ENCODE measurements at places on chromosomes 7 and 10.

DNA sequence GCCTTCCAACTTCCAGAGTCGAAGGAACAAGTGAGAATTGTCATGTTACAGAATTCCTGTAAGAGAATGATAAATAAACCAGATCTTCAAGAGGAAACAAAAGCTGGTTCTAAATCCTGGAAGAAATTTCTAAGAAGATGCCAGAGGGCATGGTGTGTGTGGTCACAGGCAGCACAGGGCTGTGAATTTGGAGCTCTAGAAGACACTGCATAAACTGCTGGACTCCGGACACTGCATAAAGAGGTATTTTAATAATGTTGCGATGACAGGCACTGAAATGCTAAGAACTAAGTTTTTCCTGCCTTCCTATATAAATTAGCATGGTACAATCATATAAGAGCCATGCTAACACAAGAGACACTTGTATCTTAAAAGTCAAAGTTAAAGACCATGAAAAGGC lies 86.0 kb downstream of the LARP4B start:
- peaks cover 26% of the 10 kb centered on the region for H3K4me1 ChIP-seq
- DNase-seq, result no peak
- peaks cover 36% of the 10 kb centered on the region for H3K36me3 ChIP-seq
- peak overlapping the region; percentile 95 for H3K27ac ChIP-seq
- H3K4me3 ChIP-seq, result no peak overlapping the region
- no peaks in the 10 kb centered on the region for H3K27me3 ChIP-seq

DNA sequence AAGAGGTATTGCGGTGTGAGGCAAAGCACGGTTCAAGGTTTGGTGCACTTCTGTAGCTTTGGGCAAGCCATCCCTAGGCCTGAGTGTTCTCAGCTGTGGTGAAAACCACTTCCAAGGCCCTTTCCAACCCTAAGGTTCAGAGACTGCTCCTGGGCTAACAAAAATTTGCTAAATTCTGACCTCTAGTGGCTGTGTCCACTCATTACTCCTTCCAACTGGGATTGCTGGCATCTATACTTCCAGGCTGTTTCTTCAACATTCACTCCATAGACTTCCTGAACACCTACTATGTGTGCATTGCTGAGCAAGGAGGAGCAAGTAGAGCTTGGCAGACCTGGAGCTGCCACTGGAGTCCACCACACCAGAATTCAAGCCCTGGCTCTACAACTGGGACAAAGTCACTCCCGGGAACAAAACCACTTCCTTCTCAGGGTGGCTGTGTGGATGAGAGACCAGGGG lies 29.3 kb upstream of the SH3PXD2A start:
- no peak for DNase-seq
- peaks cover 19% of the 10 kb centered on the region for H3K4me1 ChIP-seq
- H3K36me3 ChIP-seq, result peaks cover 2% of the 10 kb centered on the region
- no peaks in the 10 kb centered on the region for H3K27me3 ChIP-seq

- H3K27me3 ChIP-seq, result peaks cover 24% of the 10 kb centered on the region
- H3K36me3 ChIP-seq, result no peaks in the 10 kb centered on the region
- H3K4me1 ChIP-seq, result no peaks in the 10 kb centered on the region
- H3K4me3 ChIP-seq, result no peak overlapping the region
- no peak for DNase-seq
Measured at GRCh38 chr7:44288381-44288685, 37.1 kb downstream of the CAMK2B start.

DNA sequence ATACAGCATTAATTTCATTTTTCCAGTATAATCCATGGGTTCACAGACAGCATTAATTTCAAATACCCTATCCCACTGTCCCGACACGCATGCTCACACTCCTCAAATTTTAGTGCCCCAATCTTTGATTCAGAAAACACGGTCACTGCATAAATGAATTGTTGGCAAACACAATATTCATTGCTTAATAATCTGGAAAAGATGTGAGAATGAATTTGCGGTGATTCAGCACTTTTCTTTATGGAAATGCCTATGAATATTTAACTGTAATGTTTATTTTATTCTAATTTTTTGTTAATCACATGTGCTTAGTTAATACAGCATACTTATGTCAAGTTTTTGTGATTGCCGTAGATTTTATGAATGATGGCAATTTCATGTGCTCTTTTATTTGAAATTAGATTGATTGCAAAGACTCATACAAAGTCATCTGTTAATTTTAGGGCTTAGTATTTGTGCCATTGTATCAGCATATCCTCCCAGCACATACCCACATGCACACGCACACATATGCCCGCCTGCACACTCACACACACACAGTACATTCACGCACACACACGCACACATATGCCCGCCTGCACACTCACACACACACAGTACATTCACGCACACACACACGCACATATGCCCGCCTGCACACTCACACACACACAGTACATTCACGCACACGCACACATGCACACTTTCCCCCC lies 35.1 kb downstream of the MACROH2A2 start:
- DNase-seq, result no peak
- H3K27ac ChIP-seq, result no peak overlapping the region
- H3K36me3 ChIP-seq, result no peaks in the 10 kb centered on the region
- no peak overlapping the region for H3K4me3 ChIP-seq
- peaks cover 14% of the 10 kb centered on the region for H3K4me1 ChIP-seq

DNA sequence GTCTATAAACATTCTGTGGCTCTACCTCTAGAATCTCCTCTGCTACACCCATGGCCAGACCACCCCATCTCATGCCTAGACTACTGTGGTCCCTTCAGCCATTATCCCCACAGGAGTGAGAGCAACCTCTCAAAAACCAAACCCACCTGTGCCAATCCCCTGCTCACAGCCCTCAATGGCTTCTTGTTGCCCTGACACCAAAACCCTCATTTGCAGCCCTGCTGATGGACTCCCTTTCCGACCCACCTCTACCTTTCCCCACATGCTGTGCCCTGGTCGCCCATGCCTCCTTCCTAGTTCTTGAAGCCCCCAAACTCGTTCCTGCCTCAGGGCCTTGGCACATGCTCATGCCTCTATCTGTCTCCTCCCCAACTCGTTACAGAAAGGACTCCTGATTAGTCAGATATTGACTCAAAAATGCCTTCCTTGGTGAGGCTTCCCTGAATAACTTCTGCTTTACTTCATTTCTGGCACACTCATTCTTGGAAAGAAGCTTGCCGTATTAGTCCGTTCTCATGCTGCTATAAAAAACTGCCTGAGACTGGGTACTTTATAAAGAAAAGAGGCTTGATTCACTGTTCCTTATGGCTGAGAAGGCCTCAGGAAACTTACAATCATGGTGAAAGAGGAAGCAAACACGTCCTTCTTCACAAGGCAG lies 104.2 kb downstream of the TEX36 start:
- DNase-seq, result no peak
- no peaks in the 10 kb centered on the region for H3K27me3 ChIP-seq
- no peak overlapping the region for H3K4me3 ChIP-seq
